Airway epithelial cell (primary cell): ENCODE measurements at places on chromosomes 5 and 9. TPM values are rescaled to one million over a fixed set of nuclear protein-coding genes. Genes with fewer than 3 reads are reported as not detected.

CRHBP gene
- not detected in 2 replicates for total RNA-seq

PCDHA3 gene
- total RNA-seq = not detected in 2 replicates

HTR4 gene
- total RNA-seq = not detected in 2 replicates

PDE6A gene
- 0.07 TPM in 1 of 2 replicates, not detected in the other for total RNA-seq

ZNF879 gene
- 1.3 and 2.4 TPM in 2 replicates for total RNA-seq

EGFLAM gene
- 2.5 TPM in 1 of 2 replicates, not detected in the other for total RNA-seq

RANBP17 gene
- total RNA-seq = 3.4 and 3.5 TPM in 2 replicates

FIBCD1 gene
- total RNA-seq = 0.19 and 0.56 TPM in 2 replicates

SPATA31E1 gene
- total RNA-seq = not detected in 2 replicates

PCDHA1 gene
- 0.14 TPM in 2 replicates for total RNA-seq

DRD1 gene
- not detected in 2 replicates for total RNA-seq

LTC4S gene
- total RNA-seq = 1.4 and 3.8 TPM in 2 replicates

NSMF gene
- total RNA-seq = 43.3 and 48.4 TPM in 2 replicates

GNA14 gene
- not detected in 2 replicates for total RNA-seq

FLT4 gene
- total RNA-seq = not detected in 2 replicates

PCDHB4 gene
- total RNA-seq = not detected in 2 replicates
